ENCODE measurements at places on chromosomes 11 and 22.

DNA sequence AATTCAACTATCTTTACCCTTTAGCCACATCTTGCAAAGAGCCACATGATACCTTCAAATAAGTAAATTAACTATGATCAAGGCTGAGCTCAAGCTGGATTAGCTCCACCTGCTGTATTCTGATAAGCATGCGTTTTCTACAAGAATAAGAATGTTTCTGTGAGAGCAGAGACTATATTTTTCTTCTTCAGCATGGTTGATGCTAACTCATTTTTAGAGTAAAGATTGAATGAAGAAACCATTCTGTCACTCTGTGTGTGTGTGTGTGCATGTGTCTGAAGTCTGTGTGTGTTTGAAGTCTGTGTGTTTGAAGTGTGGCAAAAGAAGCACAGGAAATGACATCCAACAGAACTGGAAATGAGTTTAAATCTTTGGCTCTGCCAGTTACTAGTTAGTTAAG, 12.0 kb upstream of the LAYN start:
- peak; percentile 33 for DNase-seq

DNA sequence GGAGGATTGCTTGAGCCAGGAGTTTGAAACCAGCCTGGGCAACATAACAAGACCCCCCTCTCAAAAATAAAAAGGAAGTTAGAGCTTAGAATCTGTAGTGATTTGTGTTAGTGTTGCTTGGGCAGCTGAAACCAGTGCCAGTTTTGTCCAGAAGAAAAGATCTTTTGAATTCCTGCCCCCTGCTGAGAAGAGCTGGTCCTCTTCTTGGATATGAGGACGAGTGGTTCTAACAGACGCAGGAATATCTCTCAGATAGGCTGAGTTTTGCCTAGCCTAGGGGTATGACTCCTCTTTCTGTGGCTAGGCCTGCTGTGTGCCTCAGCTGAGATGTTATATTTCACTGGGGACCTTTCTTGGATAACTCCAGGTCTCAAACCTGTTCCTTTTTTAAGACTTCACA, 102.8 kb downstream of the STIM1 start:
- no peak for DNase-seq

DNA sequence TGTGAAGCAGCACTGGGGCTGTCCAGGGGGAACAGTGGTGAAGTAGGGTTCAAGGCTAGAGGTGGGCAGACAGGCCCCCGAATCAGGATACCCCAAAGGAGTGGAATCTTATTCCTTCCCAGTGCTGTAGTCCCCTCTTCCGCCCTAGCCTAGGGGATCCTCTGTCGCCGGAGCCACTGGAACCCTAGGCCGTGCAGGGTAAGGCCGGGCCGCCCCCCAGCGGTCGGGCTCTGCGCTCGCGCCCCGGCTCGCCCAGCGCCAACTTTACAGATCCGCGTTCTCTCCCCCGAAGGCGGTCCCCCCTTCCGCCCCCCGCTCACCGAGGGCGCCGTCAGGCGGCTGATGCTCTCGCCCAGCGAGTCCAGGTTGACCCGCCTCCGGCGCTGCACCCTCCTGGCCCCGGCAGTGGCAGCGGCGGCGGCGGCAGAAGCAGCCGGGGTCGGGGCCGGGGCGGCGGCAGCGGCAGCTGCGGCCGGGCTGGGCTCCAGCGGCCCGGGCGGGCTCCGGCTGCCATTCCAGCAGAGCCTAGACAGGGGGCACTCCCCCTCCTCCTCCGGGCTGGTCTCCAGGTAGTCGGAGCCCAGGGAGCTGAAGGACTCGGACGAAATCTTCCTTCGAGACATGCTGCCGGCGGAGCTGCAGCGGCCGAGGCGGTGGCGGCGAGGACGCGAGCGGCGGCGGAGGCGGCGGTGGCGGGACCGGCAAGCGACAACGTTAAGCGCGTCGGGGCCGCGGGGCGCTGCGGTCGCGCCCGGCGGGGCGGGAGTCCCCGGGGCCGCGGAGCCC, 650 bp downstream of the GUCY1A2 start:
- DNase-seq: no peak

DNA sequence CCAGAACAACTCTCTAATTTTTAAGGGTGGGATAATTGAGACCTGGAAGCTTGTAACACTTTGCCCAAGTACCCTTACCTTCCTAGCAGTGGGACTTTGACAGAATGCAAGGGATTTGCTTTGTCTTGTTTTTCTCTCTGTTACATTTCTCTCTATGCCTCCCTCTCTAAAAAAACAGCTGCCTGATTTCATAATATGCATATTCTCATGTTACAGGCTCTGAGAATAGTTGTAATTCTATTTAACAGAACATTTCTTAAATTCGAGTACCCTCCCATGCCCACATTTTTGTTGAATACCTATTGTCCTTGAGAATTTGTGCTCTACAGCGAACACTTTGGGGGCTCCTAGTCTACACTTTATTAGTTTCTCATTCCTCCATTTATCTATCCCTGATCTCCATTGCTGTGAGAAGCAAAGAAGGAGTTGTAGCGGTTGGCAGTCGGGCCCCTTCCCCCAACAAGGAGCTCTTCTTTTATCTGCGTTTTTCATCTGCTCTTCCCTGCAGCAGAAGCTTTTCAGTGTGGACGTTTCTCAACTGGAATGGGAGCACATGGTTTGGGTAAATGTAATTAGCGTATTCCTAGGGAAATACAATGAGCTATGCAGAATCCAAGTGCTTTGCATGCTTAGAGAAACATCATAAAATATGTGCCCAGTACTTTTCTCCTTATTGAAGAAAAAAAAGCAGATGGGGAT, 117.7 kb upstream of the CCDC90B start:
- DNase-seq: no peak

GRCh38 chr11:13635290-13635689, 33.2 kb upstream of the FAR1 start:
- DNase-seq: no peak

DNA sequence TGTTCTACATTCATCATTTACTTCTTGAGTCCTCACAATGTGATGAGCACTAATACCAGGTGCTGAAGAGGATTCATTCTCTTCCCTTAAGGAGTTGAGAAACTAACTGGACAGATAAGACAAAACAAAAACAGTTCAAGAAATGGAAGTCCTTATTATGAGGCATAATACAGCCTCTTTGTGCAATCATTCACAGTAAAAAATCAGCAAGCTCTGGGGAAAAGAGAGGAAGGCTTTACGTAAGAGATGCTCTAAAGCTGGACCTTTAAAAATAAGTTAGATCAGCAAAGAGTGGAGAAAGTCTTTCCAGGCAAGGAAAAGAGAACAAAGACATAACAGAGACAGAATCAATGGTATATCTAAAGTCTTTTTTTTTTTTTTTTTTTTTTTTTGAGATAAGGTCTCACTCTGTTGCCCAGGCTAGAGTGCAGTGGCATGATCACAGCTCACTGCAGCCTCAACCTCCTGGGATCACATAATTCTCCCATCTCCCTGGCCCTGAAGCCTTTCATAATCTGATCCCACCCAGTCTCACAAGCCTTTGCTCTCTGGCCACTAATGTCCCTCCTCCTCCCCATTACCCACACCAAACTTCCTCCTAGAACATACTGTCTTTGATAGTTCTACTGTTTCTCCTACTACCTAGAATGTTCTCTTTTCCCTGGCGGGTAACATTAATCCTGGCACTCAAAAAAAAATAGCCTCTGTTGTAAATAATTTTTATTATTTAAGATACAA, 40.9 kb downstream of the MRTFA start:
- no peak for DNase-seq

- DNase-seq: no peak
Measured at GRCh38 chr11:121131656-121132055, 30.6 kb downstream of the TECTA start.

GRCh38 chr11:117827521-117828511, 3.3 kb upstream of the FXYD2 start:
- no peak for DNase-seq

GRCh38 chr11:62387381-62387780, 31.5 kb upstream of the SCGB1A1 start:
- no peak for DNase-seq

GRCh38 chr11:7303146-7303545, 51.4 kb downstream of the SYT9 start:
- no peak for DNase-seq

DNA sequence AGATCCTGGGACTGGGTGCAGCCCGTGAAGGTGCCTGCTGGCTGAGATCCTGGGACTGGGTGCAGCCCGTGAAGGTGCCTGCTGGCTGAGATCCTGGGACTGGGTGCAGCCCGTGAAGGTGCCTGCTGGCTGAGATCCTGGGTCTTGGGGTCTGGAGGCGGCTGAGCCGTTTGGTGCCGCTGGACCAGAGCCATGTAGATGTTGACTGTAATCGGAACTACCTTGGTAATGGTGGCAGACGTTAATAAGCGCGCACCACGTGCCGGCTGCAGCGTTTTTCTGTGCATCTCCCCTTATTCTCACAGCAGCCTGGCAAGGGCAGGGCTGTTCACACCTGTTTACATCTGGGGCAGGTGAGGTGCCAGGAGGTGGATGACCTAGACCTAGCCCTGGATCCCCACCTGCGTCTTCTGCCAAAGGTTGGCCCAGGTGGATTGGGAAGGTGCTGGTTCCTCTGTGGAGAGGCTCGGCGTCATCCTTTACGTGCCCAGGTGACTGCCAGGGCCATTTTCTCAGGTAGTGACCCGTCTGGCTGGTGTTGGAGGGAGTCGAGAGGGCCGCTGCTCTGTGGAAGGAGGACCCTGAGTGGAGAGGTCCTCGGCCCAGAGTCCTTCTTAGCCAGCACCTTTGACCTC, 382.5 kb downstream of the TBC1D22A start:
- DNase-seq: no peak

GRCh38 chr11:14980854-14981253, 8.7 kb upstream of the CALCA start:
- DNase-seq: no peak

DNA sequence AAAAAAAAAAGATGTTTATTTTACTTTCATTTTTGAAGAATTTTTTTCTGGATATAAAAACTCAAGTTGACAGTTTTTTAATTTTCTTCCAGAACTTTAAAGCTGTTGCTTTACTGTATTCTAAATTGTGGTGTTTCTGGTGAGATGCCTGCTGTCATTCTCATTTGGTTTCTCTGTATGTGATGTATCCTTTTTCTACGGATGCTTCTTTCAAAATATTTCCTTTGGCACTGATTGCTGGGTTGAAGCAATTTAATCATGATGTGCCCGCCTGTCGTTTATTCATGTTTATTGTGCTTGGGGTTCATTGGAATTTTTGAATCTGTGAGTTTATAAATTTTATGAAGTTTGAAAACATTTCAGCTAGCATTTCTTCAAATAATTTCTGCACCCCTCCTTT, 29.4 kb upstream of the CTSD start:
- DNase-seq: no peak

DNA sequence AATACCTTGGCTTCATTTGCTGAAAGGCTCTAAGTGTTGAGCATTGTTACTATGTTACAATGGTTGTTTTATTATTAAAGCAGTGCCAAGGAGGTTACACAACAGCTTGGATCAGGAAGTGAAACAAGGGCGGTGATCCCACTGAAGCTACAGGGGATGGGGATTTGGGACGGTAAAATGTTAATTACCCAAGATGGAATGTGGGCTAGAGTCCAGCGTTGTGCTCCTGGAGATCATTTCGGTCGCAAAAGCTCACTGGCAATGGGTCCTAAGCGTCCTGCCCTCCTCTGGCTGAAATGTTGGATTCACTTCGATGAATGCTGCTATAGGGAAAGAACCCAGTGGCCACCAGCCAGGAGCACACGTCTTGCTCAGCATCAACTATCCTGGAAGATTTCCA, 48.3 kb downstream of the FAM83F start:
- no peak for DNase-seq

DNA sequence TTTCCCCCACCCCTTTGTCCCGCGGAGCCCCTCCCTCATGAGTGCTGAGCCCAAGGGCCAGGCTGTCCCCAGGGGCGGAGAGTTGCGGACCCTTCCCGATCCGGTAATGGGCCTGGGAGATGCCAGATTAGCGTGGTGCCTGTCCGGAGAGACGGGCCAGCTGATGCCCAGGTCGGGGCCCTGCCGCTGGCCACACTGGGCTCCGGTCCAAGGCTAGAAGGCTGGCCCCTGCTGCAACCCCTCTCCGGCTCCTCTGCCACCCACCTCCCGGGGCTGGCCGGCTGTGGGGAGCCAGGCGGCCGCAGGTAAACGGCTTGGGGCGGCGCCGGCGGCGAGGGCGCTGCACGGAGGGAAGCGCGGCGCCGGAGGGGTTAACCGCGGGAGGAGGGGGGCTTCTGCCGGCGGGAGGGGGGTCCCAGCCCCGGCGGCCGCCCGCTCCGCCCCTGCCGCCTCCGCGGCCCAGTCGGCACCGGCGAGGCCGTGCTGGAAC, at the start of gene KCNK4:
Gene KCNK4 (plus strand): TSS at position 41 of the 490 bp plus-strand sequence. CDS start 1,717 bp downstream, outside the sequence.
- DNase-seq: no peak

DNA sequence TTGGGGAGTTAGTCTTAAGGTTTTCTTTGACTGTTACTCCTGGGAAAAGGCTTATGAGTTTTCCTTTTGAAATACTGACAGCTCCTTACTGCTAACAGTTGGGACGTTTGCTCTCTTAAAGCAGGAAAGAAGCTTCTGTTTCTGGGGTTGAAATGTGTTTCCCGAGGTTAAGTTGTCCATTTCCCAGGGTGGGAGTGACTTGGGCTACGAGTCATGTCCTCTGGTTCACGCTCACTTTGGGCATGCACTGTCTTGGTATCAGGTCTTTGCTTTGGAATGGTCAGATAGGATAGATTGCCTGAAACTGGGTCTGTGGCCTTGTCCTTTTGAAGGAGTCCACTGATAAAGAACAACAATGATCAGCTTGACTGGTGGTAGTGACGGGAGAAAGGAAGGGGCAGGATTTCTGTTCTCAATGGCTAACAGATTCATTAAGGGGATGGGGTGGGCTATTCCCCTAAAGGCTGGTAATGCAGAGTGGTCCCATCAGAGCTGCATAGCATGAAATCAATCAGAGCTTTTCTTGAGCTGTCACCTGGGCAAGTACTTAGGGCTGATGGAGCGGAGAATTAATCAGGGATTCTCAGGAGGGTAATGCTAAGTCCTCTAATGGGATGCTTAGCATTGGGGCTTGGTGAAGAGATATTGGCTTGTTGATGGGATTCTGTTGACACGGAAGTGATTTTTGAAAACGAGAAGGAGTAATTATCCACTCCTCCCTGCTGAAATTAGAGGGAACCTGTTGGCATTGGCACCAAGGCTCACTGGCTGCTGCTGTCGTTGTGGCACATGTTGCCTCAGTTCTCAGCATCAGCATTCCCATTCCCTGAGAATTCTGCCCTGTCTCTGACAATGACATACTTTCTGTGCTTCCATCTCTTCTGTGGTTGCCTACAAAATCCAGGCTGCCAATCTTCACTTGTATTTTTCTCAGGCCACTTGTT, 81.6 kb downstream of the TEAD1 start:
- no peak for DNase-seq

- no peak for DNase-seq
Measured at GRCh38 chr11:107573438-107573837, 7.9 kb upstream of the ALKBH8 start.

All from HT-29 (cell line).